T-cell (primary cell): ENCODE measurements at places on chromosomes 2 and 18. TPM values are rescaled to one million over a fixed set of nuclear protein-coding genes. Genes with fewer than 3 reads are reported as not detected.

The PSMA8 gene
- 0.23 TPM for total RNA-seq

The TMEM247 gene
- total RNA-seq: not detected

The ANO7 gene
- not detected for total RNA-seq

The CMPK2 gene
- total RNA-seq: 6.5 TPM

The RBFA gene
- total RNA-seq: 27.4 TPM

The SH3RF3 gene
- 4.6 TPM for total RNA-seq

The DPP10 gene
- total RNA-seq: not detected

The MAP3K19 gene
- total RNA-seq: not detected

The TUBB8B gene
- not detected for total RNA-seq

The SERPINB2 gene
- total RNA-seq: not detected

The RALBP1 gene
- total RNA-seq: 25.4 TPM

The ABCG8 gene
- total RNA-seq: 0.09 TPM

The SDC1 gene
- total RNA-seq: 0.99 TPM

The MPP4 gene
- not detected for total RNA-seq

The LYG2 gene
- not detected for total RNA-seq

The TEKT4 gene
- total RNA-seq: not detected

The ALPP gene
- total RNA-seq: not detected

The BCL11A gene
- 6.2 TPM for total RNA-seq

The CIB4 gene
- not detected for total RNA-seq

The CENPA gene
- total RNA-seq: 0.30 TPM

The HSBP1L1 gene
- total RNA-seq: 17.3 TPM

The VWC2L gene
- total RNA-seq: not detected

The REG1B gene
- total RNA-seq: not detected

The TCF23 gene
- total RNA-seq: not detected

The RGPD3 gene
- total RNA-seq: 0.47 TPM

The FBXO15 gene
- 1.3 TPM for total RNA-seq

The ANKRD30BL gene
- total RNA-seq: not detected

The PROKR1 gene
- not detected for total RNA-seq

The NLRC4 gene
- total RNA-seq: 0.20 TPM

The ERBB4 gene
- not detected for total RNA-seq

The IL1RL1 gene
- total RNA-seq: 0.15 TPM

The AGXT gene
- 0.88 TPM for total RNA-seq

The SFXN5 gene
- 6.3 TPM for total RNA-seq

The SULT6B1 gene
- not detected for total RNA-seq

The RAB6C gene
- total RNA-seq: not detected

The FSHR gene
- total RNA-seq: not detected

The GPR45 gene
- not detected for total RNA-seq

The PIEZO2 gene
- total RNA-seq: 0.13 TPM

The CDK5R2 gene
- total RNA-seq: not detected

The DOK6 gene
- not detected for total RNA-seq

The ACTG2 gene
- 0.79 TPM for total RNA-seq

The AMER3 gene
- not detected for total RNA-seq

The AQP4 gene
- 0.25 TPM for total RNA-seq

The CHRNG gene
- not detected for total RNA-seq

The FRZB gene
- total RNA-seq: 0.07 TPM

The FAM237A gene
- not detected for total RNA-seq

The SATB2 gene
- total RNA-seq: 0.23 TPM

The RAB27B gene
- 3.3 TPM for total RNA-seq

The PLGLB2 gene
- total RNA-seq: 1.9 TPM

The CERKL gene
- not detected for total RNA-seq

The LYG1 gene
- 2.7 TPM for total RNA-seq

The EVA1A gene
- not detected for total RNA-seq

The TLX2 gene
- total RNA-seq: 0.46 TPM

The SF3B6 gene
- 44.4 TPM for total RNA-seq

The SERPINB4 gene
- not detected for total RNA-seq

The GNLY gene
- 17.3 TPM for total RNA-seq
